ENCODE measurements at places on chromosomes 13 and 19.

GRCh38 chr19:51166846-51167490 is 24.9 kb downstream of the SIGLEC7 start:
- DNase-seq = no peak

DNA sequence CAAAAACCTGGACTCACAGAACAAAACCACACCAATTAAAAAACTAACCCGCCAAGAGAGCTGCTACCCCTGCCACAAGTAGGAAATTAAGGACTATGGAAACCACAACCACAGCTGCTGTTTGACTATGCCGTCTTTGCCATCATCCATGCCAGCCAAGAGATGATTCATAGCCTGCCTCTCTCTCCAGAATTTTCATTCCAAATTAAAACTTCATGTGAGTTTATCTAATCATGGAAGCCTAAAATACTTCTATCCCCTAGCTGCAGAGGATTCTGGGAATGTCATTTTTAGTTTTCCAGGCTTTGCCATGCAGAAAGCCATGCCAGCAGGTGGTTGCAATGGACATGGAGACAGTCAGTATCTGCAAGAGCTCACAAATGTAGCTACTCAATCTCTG is 27.6 kb upstream of the GTF2F2 start:
- DNase-seq = no peak

DNA sequence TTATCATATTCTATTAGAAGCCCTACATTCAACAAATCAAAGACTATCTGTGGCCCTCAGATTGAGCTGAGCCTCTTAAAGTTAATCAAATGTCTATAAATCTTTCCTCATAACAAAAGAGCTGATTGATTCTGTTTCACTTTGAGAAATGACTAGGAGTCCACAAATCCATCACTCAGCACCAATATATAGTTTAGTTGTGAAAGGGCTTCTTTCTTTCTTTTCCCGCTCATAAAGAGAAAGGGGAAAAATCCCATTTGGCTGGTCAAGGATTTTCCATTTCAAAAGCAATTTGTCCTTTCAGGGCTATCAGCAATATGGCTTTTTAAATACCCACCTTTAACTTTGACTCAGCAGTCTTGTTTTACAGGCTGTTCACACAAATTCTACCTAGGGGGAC is 408.5 kb upstream of the PCDH20 start:
- DNase-seq = no peak

- DNase-seq = no peak
These were observed 9.9 kb downstream of the MYDGF start for GRCh38 chr19:4660181-4660791.

DNA sequence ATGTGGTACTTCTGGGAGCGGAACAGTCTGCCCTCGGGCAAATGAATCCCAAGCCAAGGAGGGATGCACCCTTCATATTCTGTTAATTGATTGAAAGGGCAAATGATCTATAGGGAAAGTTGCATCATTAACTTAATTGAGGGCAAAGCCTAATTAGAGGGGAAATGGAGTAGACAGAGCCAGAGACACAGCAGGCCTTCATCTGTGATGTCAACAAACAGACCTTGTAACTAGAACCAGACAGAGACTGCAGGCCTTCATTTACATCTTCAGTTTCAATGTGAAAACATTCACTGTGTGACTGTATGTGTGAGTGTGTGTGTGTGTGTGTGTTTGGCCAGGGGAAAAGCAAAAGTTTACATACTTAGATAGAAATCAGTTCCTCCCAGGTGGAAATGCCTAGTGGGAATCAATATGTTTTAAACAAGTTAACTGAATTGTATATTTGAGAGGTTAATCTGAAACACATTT is 126.4 kb downstream of the SPRY2 start:
- DNase-seq = no peak
